ENCODE measurements at places on chromosomes 2 and 18. TPM values are rescaled to one million over a fixed set of nuclear protein-coding genes. Genes with fewer than 3 reads are reported as not detected.

- no peak for DNase-seq
These were observed 21.8 kb upstream of the RGPD4 start for GRCh38 chr2:107804608-107805498.

The SPEG gene
- total RNA-seq, result not detected

DNA sequence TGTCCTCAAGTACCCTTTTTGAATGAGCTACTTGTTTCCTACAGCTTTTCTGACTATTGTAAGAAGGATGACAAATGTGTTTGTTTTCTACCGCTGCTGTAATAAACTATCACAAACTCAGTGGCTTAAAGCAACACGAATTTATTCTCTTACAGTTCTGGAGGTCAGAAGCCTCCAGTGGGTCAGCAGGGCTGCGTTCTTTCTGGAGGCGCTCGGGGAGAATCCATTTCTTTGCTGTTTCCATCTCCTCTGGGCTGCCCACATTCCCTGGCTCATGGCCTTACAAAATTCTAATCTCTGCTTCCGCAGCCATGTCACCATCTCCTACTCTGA is 128.5 kb downstream of the SPP2 start:
- no peak for DNase-seq

The ABCG5 gene
- total RNA-seq, result not detected
